Thymus (tissue), 14 donors: ENCODE measurements at places on chromosomes 1 and 21.
A peak's percentile ranks its signal among the peaks of the same experiment; 100 is the strongest.

GRCh38 chr1:32783851-32784250 lies 33.3 kb downstream of the YARS1 start:
- no peak for DNase-seq

DNA sequence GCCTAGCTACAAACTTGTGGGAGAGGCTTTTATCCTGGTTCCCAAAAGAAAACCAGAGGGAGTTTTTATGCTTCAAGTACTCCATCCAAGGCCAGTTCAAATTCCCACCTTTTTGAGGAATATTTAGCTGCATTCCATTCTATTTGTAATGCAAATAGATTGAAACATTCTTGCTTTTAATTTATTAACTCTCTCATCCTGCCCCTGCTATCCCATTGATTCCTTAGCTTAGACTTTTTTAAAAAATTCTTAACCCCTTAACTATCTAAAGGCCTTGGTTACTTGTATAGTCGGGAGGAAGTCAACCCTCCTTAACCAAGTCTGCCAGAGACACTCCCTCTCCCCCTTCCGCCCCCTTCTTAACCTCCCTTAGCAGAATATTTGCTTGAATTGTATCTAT lies 2.5 kb upstream of the MOV10 start:
- DNase-seq: no peak

- peak; percentile 58 for DNase-seq
Measured at GRCh38 chr1:156705918-156706656, 704 bp upstream of the CRABP2 start.

- DNase-seq: no peak
Measured at GRCh38 chr1:22171951-22172715, 29.2 kb upstream of the WNT4 start.
